ENCODE measurements at places on chromosomes 16 and 17. TPM values are rescaled to one million over a fixed set of nuclear protein-coding genes. Genes with fewer than 3 reads are reported as not detected.

- no peak for DNase-seq
These were observed 141.7 kb downstream of the CDK5R1 start for GRCh38 chr17:32628271-32629044.

DNA sequence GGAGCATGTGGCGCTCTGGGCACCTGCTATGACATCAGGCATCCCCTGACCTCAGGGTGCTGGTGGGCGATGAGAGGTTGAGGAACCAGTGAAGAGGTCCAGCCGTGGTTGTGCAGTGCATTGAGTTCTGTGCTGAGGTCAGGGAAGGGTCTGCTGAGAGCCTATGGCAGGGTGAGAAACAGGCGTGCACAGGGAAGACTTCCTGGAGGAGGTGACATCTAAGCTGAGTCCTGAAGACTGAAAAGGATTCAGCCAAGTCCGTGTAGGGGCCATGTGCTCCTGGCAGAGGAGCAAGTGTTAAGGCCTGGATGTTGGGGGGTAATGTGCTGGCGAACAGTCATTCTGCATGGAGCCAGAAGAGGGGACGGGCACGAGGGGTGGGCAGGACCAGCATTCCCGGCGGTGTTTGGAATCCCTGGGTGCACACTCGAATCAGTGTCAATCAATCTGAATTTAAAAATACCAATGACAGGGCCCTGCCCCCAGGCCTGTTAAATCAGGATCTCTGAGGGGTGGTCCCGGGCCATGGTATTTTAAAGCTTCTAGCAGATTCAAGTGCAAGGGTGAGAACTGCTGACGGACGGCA, 65.8 kb upstream of the CIBAR2 start:
- DNase-seq, result no peak

The SLC52A1 gene
- 0.53 TPM for total RNA-seq

GRCh38 chr17:40111221-40112128, 10.3 kb upstream of the MSL1 start:
- DNase-seq, result peak; percentile 77

- no peak for DNase-seq
These were observed 13.2 kb upstream of the SLC6A2 start for GRCh38 chr16:55642611-55643010.

GRCh38 chr17:10155371-10156076, 42.9 kb downstream of the GAS7 start:
- DNase-seq, result no peak

DNA sequence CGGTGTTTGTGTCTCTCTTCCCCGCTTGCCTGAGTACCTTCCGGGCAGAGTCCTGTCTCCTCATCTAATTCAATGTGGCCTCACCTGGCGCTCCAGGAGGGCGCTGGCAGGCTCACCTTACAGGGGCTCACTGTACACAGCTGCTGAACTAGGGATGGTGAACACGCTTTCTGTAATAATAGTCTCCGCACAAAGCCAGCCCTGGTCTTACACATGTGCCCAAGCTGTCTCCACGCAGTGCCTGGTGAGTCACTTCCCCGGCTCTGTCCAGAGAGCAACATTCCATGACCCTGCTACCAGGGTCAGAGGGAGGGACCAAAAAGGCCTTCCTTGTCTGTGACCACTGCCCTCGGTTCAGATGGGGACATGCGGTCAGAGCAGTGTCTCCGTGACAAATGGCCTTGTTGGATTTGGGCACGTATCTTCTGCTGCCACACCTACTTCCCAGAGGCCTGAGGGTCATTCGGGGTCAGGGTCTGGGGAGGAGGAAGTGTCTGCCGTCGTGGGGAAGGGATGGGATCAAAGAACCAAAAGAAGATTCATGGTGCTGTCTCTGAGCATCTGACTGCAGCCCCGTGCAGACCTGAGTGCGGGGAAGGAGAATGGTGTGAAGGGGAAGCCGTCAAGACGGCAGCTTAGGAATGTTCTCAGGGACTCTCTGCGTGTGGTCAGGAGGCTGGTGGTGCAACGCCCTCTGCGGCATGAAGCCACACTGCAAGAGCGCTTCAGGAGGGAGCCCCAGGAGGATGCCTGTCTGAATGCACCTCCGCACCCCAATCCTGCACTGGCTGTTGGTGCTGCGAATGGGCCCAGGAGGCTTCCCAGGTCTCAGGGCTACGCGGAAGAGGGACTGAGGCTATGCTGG, 68.8 kb downstream of the IL21R start:
- DNase-seq, result no peak

The TBC1D28 gene
- total RNA-seq, result 0.53 TPM

DNA sequence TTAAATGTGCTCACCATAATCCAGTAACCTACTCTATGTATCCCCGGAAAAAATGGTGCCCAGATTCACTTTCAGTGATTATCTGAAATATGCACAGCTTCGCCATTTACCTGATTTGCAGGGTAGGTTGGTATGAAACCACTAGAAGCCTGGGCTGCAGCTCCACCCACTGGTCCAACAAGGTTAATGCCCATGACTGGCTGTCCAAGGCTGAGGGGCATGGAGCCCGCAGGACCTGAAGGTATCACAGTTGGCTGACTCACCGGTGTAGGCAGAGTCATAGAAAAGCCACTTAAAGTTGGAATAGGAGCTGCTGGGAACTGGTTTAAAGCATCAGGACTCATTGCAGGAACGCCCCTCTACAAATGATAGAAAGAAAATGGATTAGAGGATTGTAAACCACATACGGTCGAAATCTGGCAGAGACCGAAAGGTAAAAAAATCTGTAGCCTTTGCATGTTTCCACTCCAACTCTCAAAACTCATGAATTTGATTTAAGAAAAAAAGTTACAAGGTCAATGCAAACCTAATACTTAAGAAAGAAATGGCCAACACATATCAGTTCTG, 38.6 kb downstream of the SYNRG start:
- peak; percentile 87 for DNase-seq

GRCh38 chr16:83138976-83139690, 512.4 kb downstream of the CDH13 start:
- no peak for DNase-seq

- DNase-seq, result no peak
These were observed 3.6 kb upstream of the HIC1 start for GRCh38 chr17:2051061-2051932.

- no peak for DNase-seq
These were observed 344.4 kb upstream of the ASIC2 start for GRCh38 chr17:33637534-33637933.

DNA sequence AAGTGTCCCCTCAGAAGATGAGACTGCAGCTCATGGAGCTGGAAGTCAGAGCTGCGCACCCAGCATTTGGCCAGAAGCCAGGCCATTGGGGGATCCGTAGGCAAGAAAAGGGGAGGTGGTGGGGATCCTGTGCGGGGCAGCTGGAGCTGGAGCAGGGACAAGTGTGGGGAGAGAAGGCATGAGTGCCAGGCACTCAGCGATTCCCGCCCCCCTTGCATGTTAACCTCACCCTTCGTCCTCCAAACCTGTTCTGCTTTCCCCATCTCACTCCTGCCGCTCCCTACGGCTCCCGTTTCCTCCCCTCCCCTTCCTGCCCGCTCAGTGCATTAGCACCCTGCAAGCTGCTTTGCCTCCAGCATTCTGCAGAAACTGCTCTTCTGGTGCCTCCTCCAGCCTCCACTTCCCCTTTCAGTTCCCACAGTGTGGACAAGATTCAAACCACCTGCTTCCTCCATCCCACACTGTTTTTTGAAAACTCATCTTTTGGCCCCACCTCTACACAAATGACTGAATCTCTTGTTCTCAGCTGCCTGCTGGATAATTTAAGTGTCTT, 5.6 kb downstream of the ALOX15 start:
- no peak for DNase-seq

DNA sequence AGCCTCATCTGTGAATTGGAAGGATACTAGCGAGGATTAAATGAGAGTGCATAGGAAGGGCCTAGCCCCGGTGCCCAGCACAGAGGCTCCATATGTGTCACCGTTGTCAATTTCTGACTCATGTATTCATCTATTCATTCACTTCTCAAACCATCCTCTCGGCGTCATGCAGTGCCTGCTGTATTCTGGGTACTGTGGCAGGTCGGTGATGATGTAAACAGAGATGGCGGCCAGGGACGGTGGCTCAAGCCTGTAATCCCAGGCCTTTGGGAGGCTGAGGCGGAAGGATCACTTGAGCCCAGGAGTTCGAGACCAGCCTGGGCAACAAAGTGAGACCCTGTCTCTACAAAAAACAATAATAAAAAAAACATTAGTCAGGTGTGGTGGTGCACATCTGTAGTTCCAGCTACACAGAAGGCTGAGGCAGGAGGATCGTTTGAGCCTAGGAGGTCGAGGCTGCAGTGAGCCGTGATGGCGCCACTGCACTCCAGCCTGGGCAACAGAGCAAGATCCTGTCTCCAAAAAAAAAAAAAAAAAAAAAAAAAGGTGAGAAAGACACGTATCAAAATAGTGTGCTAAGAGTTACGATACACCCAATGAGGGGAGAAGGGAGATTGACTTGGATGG, 4.3 kb upstream of the PPP1R1B start:
- DNase-seq, result no peak

The ITGAL gene
- not detected for total RNA-seq

The PRSS36 gene
- total RNA-seq, result 1.3 TPM

Data from bronchial epithelial cell (primary cell).